Activated T-cell treated with anti-CD3 and anti-CD28 coated beads, Interleukin-2, amount 50 U/mL, for 72 hours (primary cell): ENCODE measurements at places on chromosomes 6 and 20.

DNA sequence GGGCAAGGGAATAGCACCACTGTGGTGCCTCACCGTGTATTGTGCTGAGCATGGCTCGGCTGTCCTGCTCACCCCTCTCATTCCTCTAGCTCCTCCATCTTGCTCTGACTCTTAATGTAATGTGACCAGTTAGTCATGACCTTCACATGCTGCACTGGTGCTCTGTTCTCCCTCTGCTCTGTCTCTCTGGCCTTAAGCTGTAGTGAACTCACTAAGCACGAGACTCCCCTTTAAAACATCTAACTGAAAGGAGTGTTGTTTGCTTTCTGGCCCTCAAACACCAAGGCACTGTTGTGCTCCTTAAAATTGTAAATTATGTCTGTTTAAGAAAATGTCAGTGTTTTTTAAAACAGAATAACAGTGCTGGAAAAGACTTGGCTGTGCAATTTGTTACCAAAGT is 140.4 kb downstream of the HDGFL1 start:
- DNase-seq: no peak

- DNase-seq: peak; percentile 83
These were observed 6.9 kb downstream of the SLC32A1 start for GRCh38 chr20:38730989-38731737.

- DNase-seq: no peak
These were observed 129.4 kb upstream of the NAA20 start for GRCh38 chr20:19887556-19888268.

DNA sequence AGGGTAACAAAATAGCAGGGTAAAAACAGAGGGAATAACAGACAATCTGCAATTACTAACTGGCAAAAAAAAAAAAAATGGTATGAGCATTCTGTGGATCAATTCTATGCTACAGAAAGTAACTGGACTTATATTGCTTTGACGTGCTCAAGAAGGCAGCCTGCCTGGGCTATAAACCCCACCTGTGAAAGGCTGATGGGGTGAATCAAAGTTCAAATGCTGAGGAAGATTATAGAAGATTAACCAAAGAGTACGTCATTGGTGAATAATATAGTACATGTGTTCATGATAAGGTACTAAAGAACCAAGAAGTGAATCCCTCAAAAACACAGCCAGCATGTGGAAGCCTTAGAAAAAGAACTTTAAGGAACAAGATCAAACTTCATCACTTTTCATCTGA is 441.9 kb upstream of the PTCHD4 start:
- no peak for DNase-seq

DNA sequence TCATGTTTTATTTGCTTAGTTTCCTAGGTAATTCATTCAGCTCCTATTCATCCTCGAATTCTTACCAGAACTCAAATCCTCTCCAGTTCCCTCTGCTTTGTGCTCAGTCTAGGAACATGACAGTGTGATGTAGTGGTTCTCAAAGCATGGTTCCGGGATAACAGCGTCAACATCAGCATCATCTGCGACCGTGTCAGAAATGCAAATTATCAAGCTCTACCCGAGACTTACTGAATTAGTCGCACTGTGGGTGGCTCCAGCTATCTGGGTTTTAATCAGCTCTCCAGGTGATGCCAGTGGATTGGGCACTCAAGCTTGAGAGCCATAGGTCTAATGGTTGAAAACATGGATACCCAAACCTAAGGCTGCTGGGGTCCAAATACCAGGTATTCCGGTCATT is 7.7 kb upstream of the STK35 start:
- DNase-seq: no peak

GRCh38 chr20:34420975-34421374 is 57.9 kb downstream of the ITCH start:
- no peak for DNase-seq

DNA sequence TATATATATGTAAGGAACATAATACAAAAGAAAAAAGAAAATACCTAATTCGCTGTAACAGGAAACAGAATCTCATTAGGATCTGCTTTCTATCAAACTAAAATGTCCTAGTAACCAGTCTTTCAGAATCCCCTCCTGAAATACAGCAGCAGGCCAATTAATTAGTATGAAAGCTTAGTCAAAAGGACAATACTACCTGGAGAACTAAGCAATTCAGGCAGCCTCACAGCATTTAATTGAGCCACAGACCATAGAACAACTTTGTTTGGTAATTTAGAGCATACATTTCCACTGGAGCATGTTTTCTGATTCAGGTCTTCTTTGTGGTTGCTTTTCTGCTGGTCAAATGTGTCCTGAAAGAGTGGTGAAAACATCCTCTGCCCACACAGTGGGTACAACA is 516.0 kb downstream of the LMBRD1 start:
- DNase-seq: no peak

GRCh38 chr20:34397096-34397495 is 34.0 kb downstream of the ITCH start:
- no peak for DNase-seq
